Right lobe of liver (tissue), 6 donors: ENCODE measurements at places on chromosomes 4 and X. TPM values are rescaled to one million over a fixed set of nuclear protein-coding genes. Genes with fewer than 3 reads are reported as not detected.

SLC25A14 gene
- 3.8 TPM for total RNA-seq

AFP gene
- total RNA-seq, result not detected

MPC1L gene
- not detected for total RNA-seq

UPF3B gene
- total RNA-seq, result 2.0 TPM

MID1IP1 gene
- total RNA-seq, result 31.5 TPM

MAGEA11 gene
- total RNA-seq, result not detected

DNAAF6 gene
- total RNA-seq, result not detected

ZNF630 gene
- total RNA-seq, result 0.84 TPM

GRID2 gene
- total RNA-seq, result not detected

PACRGL gene
- 3.5 TPM for total RNA-seq

REPS2 gene
- 15.4 TPM for total RNA-seq

ARMCX1 gene
- 2.7 TPM for total RNA-seq

GABRQ gene
- not detected for total RNA-seq

TMPRSS11D gene
- total RNA-seq, result not detected

NDNF gene
- 0.56 TPM for total RNA-seq

FGFBP1 gene
- total RNA-seq, result not detected

SORCS2 gene
- total RNA-seq, result 3.2 TPM

DNA sequence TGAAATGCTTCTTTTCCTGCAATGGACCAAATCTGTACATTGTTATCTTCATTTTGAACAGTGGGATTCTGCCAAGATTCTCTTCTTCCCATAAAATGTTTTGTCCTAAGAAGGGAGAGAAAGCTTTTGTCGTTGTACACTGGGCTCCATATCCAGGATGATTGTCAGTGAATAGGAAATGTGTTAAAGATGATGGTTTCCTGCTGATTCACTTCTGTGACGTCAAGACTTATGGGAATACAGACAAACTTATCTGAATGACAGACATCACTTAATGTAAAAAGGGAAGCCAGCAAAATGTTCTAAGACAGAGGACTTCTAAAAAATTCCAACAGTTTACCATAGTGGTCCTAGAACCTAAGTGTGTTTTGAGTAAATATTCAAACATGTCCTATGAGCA is 53.7 kb upstream of the HPF1 start:
- no peak for DNase-seq

- no peak for DNase-seq
Observed at GRCh38 chrX:39757971-39758370, 339.8 kb downstream of the BCOR start.

DNA sequence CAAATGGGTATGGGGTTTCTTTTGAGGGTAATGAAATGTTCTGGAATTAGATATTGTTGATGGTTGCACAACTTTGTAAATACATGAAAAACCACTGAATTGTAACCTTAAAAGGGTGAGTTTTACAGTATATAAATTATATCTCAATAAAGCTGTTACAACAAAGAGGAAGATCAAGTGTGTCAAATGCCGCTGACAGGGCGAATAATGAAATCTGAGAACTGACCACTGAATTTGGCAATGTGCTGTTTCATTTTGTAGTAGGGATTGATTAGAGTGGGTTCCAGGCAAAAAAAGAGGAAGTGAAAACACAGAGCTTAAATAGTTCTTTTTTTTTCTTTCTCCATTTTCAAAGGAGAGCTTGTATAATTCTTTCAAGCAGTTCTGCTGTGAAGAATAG is 161.1 kb upstream of the NAP1L5 start:
- no peak for DNase-seq

DNA sequence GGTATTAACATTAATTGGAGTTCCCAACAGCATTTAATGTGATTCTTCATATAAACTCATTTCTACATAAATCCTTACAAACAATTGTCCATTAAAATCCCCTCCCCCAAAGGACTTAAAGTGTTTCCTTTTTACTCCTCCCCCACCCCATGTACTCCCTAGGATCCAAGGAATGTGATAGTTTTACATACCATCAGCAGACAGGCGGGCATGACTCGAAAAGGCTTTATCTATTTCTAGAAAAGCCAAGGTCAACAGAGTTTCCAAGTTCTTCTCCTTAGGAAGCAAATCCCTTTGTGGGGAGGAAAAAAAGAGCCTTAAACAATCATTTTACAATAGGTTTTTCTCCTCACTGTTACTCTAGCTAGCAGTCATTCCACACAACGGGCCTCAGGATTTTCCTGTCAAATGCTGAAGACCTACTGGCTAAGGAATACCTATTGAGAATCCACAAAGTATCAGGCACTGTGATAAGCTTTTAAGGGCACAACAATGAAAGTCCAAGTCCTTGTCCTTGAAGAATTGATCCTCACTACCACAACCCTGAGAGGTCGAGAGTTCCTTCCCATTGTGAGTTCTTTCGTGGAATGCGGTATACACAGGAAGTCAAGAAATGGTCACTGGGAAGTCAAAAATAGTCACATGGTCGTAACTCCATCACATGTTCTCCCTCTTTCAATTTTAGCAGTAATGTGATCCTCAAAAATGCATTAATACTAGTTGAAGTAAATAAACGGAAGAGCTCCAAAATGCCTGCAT is 7.2 kb downstream of the PPM1K start:
- DNase-seq, result no peak

GRCh38 chr4:101835121-101835904 is 44.8 kb downstream of the BANK1 start:
- DNase-seq, result no peak

- DNase-seq, result no peak
Observed at GRCh38 chr4:15317246-15317645, 110.6 kb upstream of the C1QTNF7 start.

- no peak for DNase-seq
Observed at GRCh38 chr4:65566473-65566872, 103.8 kb downstream of the EPHA5 start.

- DNase-seq, result no peak
Observed at GRCh38 chrX:40201329-40201885, 103.6 kb upstream of the BCOR start.

- DNase-seq, result no peak
Observed at GRCh38 chr4:47373174-47373573, 90.3 kb downstream of the COMMD8 start.

GRCh38 chr4:7124689-7125442 is 57.0 kb upstream of the GRPEL1 start:
- DNase-seq, result peak; percentile 67

DNA sequence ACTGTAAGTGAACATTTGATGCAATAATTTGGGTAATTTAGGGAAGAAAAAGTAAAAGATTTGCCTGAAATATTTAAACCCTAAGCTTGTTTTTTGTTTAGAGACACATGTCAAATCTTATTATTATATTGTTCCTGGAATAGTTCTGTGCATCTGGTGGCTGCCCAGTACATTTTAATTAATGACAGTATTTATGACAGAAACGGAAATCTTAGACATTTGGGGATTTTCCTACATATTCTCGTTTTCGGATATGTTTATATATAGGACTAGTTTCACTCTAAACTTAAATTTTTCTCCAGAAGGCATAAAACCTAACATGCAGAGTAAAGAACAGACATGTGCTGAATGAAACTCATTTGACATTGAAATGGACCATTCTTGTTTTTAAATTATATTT is 125.6 kb upstream of the PAQR3 start:
- DNase-seq, result no peak

GRCh38 chr4:48967101-48967500 is 19.0 kb upstream of the CWH43 start:
- DNase-seq, result no peak

- DNase-seq, result no peak
Observed at GRCh38 chrX:82813671-82814078, 694.4 kb upstream of the POU3F4 start.

- DNase-seq, result no peak
Observed at GRCh38 chr4:76584241-76585152, 149.5 kb downstream of the SHROOM3 start.

GRCh38 chrX:44906041-44906440 is 33.1 kb downstream of the KDM6A start:
- DNase-seq, result no peak

GRCh38 chr4:78149751-78150542 is 92.8 kb downstream of the FRAS1 start:
- DNase-seq, result no peak

GRCh38 chr4:163776957-163777356 is 282.5 kb downstream of the TMA16 start:
- no peak for DNase-seq

DNA sequence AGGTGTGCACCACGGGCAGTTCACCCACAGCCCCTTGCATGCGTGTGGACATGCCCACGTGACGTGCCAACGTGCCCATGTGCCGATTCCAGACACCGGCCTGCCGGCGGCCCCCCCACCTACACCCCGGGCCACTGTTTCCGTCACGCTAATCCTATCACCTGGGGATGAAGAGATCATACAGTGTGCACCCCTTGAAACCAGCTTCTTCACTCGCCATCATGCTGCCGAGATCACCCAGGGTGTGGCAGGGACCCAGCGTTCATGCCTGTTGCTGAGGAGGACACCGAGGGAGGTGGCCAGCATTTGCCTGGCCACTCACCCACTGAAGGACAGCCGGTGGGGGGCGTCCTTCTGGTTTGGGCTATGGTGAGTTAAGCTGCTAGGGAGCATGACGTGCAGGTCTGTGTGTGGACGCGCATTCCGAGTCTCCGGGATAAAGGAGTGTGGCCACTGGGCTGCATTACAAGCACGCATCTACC is 14.1 kb downstream of the CTBP1 start:
- peak; percentile 42 for DNase-seq

GRCh38 chr4:163164591-163164990 is 2.1 kb downstream of the NAF1 start:
- no peak for DNase-seq

- no peak for DNase-seq
Observed at GRCh38 chr4:10047967-10048366, 26.7 kb upstream of the SLC2A9 start.

- DNase-seq, result no peak
Observed at GRCh38 chr4:20264688-20265087, 13.0 kb downstream of the SLIT2 start.

- no peak for DNase-seq
Observed at GRCh38 chr4:80507077-80507476, 171.5 kb downstream of the CFAP299 start.

DNA sequence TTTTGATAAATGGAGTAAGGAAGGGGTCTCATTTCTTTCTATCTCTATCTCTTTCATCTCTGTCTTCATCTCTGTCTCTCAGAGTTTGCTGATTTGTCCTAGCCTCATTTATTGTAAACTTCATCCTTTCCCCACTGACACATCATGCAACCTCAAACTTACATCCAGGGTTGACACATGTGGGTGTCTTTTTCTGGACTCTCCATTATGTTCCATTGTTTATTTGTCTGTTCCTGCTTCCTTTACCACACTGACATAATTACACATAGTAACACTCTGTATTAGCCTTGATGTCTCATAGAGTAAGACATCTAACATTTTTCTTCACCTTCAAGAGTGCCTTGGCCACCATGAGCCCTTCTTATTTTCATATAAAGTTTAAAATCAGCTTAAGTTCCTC is 8.1 kb upstream of the SRD5A3 start:
- DNase-seq, result no peak

- no peak for DNase-seq
Observed at GRCh38 chr4:101299021-101299420, 48.3 kb downstream of the PPP3CA start.

- DNase-seq, result no peak
Observed at GRCh38 chr4:9758641-9759317, 22.7 kb upstream of the DRD5 start.

DNA sequence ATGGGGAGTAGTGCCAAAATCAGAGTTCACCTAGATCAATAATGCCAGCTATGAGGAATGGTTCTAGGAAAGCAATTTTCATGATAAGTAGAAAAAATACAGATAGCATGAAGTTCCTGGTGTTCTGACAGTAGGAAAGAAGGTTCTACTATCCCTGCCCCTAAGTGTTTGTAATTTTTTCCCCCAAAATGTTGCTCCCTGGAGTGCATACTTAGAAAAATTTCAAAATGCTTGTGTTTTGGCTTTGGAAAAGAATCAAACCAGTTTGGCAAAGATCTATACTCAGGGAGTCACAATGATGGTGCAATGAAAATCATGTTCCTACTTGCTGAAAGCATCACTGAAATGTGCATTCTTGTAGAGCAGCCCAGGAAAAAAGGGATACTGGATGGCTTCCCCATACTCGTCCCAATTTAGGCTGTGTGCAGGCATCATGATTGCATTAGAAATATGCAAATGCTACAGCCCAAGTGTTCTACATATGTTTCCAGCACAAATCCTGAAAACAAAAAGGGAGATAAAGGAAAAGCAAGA is 74.7 kb downstream of the LPAR4 start:
- no peak for DNase-seq

DNA sequence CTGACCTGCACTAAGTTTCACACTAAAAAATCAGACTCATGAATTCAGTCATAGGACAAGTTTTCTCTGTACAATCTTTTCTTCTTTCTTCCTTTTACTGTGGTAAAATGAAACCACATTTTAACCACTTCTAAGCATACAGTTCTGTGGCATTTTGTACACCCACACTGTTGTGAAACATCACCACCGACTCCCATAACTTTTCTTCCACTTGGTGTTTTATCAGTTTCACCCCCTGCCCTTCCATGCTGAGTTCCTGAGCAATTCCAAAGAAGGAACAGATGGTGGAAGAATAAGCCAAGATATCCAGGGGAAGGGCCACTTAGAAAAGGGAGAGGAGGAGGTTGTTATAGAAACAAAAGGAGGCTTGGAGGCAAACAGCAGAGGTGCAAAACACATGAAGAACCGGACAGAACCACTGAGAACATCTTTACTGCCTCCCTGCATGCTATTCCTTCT is 22.6 kb downstream of the SLC25A4 start:
- DNase-seq, result no peak

- DNase-seq, result no peak
Observed at GRCh38 chr4:23811161-23811560, 78.7 kb downstream of the PPARGC1A start.

GRCh38 chrX:139186991-139187390 is 343.5 kb upstream of the F9 start:
- DNase-seq, result no peak

GRCh38 chrX:40406330-40406859 is 174.4 kb upstream of the ATP6AP2 start:
- DNase-seq, result no peak

DNA sequence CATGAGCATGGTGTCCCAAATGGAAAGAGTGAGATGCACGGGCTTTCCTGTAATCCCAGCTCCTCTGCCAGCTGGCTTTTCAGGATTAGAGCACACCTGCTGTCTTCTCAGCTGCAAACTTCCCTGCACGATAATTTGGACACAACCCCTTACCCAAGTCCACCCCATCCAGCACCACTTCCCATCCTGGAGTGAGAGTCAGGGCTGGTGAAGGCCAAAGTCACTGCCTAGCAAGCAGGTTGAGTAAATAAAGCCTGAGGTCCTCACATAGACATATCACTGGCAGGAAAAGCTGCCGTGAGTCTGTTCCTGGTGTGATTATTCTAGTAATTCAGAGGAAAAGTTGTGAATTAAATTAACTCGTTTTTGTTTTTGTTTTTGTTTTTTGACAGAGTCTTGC is 113.9 kb upstream of the MBNL3 start:
- DNase-seq, result no peak
